ENCODE measurements at places on chromosomes 16 and 17.

- DNase-seq: no peak
Observed at GRCh38 chr16:21097151-21097550, 53.5 kb downstream of the DNAH3 start.

- DNase-seq: no peak
Observed at GRCh38 chr16:1890024-1890707, 18.2 kb upstream of the MEIOB start.

GRCh38 chr16:16830401-16830800 lies 451.5 kb downstream of the NPIPA7 start:
- DNase-seq: no peak

- DNase-seq: peak; percentile 60
Observed at GRCh38 chr17:78781104-78781892, 775 bp downstream of the CYTH1 start.

GRCh38 chr16:46875243-46875642 lies 8.9 kb upstream of the GPT2 start:
- DNase-seq: no peak

DNA sequence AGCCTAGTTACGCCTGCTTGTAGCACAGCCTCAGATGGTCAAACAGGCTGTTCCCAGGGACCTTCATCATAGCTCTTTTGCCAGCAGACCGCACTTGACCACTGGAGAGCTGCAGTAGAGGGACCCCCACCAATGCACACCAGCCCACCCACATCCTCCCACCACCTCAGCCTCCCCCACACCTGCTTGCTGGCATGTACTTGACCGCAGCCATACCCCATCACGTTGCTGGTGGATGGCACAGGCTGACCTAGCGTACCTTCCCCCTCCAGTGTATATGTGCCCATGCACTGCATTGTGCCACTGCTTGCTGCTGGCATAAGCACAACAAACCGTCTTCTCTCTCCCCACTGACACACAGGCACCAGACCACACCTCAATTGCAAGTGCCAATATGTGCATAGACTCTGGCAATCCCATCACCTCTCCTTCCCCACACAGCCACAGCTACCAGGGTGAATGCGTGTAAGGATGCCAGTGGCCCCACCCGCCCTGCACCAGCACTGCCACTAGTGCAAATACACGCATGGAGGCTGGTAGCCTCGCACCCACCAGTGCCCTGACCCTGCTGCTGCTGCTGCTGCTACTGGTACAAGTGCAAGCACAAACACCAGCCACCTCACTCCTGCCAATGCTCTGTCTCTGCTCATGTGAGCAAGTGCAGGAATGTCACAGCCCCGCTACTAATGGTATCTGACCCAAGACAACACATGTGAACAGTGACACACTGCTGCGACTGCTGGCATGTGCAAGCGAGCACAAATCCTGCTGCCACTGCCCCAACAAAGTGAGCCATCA lies 1377.6 kb downstream of the CDH11 start:
- no peak for DNase-seq

DNA sequence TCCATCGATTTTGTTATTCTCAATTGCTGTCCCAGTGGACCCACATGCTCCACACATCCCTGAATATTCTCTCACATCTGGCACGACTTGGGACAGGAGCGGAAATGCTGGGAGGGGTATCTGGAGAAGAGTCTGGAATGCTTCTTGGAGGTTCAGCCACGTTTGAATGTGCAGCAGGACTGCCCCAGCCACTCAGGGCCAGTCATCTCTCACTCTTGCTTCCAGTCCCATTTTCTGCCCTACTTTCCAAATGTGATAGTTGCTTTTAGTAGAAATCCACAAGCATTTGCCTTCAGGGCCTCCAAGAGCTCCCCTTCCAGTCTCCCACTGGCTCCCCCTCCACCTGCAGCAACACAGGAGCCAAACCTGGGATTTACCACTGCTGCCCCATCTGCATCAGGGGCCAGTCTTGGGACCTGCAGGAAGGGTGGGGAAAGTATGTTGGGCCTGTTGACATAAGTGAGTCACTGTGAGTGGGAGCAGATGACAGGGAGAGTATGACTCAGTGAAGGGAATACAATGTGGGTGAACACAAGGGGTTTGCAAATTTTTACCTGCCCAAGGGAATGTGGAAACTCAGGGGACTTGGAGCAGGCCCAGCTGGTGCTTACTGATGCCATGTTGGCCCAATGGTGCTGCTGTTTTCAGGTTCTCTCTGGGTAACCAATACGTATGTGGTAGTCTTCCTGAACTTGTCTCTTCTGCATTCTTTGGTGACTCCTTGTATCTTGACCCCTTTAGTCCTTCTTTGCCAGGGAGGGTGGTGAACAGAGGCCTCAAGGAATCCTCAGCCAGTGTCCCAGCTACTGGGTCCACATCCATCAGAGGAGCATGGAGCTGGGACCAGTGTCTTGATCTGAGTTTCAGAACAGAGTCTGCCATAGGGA lies 78.8 kb upstream of the CRHR1 start:
- no peak for DNase-seq

GRCh38 chr16:4101421-4102219 lies 14.6 kb downstream of the ADCY9 start:
- DNase-seq: no peak

GRCh38 chr16:13921328-13921727 lies 1.4 kb downstream of the ERCC4 start:
- no peak for DNase-seq

DNA sequence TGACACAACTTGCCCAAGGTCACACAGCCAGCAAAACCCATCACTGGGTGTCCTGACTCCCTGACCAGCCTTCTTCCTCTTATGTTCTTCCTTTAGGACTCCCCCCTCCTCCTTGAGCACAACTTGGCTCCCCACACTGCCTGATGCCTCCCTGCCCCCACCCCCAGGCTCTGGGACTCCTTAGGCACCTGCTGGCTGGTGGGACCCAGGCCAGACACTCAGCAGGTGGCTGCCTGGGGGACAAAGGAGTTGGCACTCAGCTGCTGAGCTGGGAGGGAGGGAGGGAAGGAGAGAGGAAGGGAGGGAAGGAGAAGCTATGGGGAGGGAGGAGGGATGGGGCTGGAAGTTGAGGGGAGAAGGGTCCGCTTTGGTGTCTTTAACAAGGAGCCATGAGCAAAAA lies 8.0 kb downstream of the SEZ6 start:
- no peak for DNase-seq

GRCh38 chr17:35089586-35090296 lies 26.2 kb upstream of the RFFL start:
- DNase-seq: peak; percentile 44

GRCh38 chr17:67980456-67980855 lies 15.8 kb downstream of the C17orf58 start:
- no peak for DNase-seq

DNA sequence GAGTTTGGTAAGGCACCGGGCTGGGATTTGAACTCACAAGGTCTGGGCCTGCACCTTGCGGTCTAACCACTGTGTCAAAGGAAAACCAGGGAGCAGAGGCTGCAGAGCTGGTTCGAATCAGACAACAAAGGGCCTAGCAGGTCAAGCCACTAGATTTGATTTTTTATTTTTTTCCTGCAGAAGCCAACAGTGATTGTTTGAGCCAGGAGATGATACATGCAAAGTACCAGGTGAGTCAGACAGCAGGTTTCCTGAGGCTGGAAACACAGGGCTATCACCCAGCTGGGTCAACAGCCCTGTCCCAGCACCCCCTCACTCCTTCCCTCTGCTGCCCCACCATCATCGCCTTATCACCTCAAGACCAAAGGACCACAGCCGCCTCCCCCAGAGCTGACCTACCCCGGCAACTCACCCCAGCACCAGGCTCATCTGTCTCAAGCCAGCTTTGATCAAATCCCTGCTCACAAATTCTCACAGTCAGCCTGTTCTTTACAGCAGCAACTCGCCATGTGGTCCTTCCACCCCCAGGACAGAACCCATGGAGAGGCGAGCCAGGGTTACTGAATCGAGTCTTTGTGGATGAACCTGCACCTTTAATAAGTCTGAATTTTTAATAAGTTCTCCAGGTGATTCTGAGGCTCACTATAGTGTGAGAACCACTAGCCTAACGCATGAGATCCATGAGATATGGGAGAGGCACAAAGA lies 13.0 kb upstream of the KRT19 start:
- DNase-seq: no peak

- DNase-seq: no peak
Observed at GRCh38 chr16:11452746-11453389, 107.6 kb downstream of the RMI2 start.

DNA sequence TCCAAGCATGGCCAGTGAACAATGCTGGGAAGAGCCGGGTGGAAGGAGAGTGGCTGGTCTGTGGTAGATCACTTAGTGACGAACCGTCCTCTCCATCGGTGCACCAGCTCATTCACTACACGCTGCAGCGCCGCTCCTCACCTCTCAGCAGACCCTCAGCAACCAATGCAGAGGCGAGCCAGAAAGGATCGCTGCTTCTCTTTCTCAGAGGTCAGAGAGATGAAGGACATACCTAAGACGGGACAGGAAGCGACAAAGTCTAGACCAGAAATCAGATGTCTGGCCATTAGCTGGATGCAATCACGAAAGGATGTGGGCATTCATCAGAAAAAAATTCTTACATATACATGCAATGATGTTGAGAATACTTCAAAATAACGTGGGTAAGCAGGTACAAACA lies 26.9 kb downstream of the NSMCE1 start:
- no peak for DNase-seq

GRCh38 chr17:82101301-82101715 lies 3.3 kb upstream of the FASN start:
- no peak for DNase-seq

DNA sequence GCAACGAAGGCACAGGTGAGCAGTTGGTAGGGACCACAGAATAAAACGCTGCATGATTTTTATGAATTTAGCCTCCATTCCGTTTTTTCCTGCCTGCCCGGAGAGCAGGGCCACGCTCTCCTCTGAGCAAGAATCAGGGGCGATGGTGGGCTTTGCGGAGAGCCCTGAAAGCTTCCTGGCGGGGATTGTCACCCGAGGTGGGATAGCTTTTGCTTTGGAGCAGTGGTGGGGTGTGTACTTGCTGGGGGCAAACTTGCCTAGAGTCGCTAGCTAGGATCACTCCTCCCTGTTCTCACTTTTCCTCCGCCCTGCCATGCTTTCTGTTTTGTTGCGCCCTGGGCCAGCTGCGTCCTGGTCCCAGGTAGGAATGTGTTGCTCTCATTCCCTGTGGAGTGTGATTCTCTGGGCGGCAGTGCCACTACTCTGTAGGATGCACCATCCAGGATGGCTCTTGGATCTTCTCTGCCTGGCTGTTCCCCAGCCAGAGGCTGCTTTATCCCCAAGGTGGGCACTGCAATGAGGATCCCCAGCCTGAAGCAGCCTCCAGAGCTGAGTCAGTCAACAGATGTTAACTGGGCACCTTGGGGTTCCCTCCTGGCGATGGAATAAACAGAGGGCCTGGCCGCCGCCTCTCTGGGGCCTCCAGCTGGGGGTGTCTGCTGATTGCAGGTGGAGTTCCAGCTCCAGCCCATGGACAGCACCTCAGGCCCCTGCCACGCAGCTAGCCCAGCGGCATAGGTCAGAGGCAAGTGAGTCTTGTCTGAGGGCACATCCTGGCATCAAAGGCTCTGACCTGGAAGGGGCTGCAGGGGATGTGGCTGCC lies 360.9 kb upstream of the TNRC6C start:
- no peak for DNase-seq

DNA sequence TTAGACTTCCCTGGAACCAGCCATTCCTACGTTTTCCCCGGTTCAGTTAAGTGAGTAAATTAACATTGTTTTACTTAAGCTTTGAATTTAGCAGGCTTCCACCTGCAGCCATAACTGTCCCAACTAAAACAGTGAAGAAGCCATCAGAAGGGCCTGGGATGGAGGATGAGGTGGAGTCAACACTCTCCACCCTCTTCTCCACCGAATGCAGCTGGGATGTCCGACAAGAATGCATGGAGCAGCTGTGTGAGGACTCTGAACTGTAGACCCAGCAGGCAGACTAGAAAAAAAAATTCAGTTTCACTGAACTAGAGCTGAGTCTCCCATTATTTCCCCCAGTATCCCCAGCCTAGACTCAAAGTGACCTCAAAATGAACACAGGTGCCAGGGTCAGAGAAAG lies 114.8 kb downstream of the C16orf95 start:
- DNase-seq: no peak

GRCh38 chr17:28648698-28649097 lies 3.7 kb upstream of the BLTP2 start:
- DNase-seq: no peak

DNA sequence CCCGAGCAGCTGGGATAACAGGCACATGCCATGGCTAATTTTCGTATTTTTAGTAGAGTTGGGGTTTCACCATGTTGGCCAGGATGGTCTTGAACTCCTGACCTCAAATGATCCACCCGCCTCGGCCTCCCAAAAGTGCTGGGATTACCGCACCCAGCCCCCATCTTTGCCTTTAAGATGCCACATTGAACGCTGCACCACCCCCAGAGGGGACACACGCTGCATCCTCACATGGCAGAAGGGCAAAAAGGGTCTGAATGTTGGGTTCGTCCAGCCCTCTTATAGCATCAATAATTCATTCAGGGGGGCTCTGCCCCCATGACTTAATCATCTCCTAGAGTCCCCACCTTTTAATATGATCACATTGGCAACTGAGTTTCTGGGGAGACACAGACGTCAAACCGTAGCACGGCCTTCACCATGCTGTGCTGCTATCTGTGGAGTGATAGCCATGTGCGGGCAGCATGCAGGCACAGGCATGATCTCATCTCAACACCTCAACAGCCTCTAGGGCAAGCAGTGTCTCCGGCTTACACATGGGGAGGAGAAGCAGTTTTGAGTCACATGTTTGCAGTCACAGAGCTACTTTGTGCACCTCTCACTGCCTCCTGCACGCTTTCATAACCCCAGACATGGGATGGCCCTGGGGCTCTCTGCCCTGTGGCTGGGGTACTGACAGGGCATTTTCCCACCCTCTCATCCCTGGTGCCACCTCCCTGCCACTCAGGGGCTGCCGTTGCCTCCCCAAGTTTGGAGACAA lies 30.0 kb downstream of the IL21R start:
- no peak for DNase-seq

DNA sequence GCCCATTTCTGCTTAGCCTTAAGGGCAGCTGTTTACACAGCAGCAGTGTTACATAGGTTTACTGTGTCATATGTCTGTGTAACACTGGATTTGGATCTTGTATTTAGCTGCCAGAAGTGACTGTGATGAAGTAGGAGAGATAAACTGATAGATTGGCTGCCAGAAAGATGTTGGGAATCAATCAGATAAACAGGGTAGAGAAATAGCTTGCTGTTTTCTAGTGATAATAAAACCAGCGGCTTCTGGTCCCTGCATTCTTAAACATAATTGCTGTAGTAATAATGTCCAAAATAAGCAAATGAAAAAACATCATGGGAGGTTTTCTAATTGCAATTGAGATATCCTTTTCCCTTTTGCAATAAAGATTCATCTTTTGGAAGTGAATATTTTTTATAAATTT lies 68.7 kb downstream of the AATF start:
- no peak for DNase-seq

DNA sequence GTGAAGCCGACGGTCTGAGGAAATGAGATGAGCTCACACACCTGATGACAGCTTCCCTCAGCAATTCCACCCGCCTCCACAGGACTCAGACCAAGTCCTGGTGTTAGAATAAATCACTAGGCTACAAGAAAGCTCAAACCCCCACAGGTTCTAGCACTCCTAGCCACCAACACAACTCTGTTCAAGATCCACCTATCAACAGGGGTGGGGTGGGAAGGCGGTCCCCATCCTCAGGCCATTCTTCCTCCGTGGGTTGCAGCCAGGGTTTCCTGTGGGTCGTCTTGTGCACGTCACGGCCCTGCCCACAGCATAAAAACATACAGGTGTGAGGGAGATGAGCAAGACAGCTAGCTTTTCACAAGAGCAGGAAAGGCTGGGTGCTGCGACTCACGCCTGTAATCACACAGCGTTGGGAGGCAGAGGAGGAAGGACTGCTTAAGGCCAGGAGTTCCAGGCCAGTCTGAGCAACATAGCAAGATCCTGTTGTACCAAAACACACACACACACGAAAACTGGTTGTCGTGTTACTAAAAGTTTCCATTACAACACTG lies 81.1 kb downstream of the ANKRD11 start:
- peak; percentile 70 for DNase-seq
